Left renal pelvis (tissue), 4 donors: ENCODE measurements at places on chromosomes 12 and 14.

DNA sequence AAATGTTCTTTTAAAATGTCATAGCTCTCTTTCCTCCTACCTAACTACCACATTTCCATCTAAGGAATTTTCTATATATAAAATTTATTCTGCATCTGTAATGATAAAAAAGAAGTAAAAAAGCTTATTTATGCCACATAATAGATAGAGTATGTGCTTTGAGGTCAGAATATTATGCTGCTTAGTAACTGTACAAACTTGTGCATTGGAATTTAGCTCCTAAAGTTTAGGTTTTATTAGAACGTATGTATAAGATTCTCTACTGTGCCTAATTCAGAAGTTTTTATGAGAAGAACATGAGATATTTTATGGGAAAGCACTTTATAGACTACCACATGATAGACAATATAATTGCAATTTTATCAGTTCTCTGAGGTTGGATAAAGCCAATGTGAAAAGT is 384.6 kb downstream of the SLC16A7 start:
- DNase-seq, result no peak

- DNase-seq, result no peak
Observed at GRCh38 chr14:56821805-56822610, 11.7 kb upstream of the OTX2 start.

GRCh38 chr12:32307326-32307725 is 92.0 kb upstream of the FGD4 start:
- no peak for DNase-seq

GRCh38 chr14:72332871-72333270 is 400.6 kb downstream of the RGS6 start:
- no peak for DNase-seq

- no peak for DNase-seq
Observed at GRCh38 chr14:19851365-19851764, 23.6 kb upstream of the OR4K2 start.

DNA sequence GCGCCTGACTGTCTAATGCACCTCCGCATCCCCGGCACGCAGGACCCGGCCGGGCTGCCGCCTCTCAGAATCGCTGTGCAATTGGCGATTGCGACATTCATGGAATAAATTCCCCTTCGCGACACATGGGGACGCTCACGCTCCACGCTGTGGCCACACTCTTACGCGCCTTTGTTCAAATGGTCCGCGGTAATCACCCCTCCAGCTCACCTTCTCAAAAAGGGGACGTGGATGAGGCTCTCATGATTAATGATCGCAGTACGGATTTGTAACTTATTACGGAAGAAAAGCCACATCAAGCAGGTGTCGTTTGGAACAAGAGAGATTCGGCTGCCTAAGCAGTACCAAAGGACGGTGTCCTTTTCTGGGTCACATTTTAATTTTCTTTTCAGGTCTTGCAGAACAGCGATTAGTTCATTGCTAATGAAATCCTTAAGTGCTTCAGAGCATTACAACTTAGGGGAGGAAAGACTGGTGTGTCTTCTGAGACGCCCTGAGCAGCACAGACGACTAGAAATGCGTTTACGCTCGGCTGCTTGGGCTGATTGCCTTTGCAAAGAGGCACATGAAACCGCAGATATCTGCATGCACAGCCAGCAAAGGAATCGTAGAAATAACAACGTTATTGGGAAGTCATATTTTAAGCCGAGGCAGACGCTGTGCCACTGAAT is 37.3 kb upstream of the ADGRD1 start:
- peak; percentile 69 for DNase-seq

- DNase-seq, result no peak
Observed at GRCh38 chr12:112146123-112146522, 20.8 kb downstream of the TRAFD1 start.

DNA sequence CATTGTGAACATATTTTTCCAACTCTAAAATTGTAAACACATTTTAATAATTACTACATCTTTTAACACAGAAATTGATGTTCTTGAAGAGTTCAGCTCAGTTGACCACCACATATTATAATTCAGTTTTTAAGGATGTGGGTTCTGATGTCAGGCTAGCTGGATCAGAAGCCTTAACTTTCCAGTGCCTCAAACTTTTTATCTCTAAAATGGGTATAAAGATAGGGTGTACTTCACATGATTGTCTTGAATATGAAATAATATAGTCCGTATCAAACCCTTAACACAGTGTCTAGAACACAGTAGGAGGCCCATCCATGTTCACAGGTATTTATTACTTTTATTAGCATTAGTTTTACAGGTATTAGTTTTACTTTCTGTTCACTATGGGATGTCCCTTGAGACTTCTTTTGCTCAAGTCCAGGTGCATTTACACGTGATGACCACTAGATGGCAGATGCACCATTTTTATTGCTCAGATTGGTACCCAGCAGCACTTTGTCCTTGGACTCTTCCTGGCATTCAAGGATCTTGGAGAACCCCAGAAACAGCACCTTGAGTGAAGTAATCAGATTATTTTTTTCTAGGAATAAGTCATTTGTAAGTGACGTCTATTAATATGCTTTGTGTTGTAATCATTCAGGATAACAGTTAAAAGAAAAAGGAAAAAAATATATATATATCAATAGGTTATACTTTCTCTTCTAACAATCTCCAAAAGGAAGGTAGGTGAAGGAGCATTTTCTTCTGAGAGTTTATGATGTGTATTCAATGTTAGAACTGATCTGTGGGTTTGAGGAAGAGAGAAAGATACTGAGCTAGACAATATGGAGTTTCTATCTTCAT is 580.2 kb downstream of the ETNK1 start:
- no peak for DNase-seq

DNA sequence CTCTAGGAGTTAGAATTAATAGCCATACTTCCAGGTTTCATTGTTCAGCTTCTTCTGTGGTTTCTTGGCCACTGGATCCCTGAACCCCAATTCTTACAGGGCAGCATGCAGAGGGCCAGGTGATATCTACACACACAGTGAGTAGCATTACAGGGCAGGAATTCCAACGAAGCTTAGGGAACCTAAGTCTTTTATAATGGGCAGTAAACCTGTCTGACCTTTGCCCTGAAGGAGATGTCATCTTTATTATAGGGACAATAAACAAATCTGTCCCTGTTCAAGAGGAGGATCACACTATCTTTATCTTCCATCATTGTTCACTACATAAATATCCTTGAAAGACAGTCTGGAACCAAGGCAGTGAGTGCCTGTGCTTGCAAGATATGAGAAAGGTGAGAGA is 11.7 kb upstream of the EML5 start:
- DNase-seq, result no peak

GRCh38 chr12:92408072-92408900 is 262.6 kb upstream of the BTG1 start:
- DNase-seq, result no peak
